NCI-H446 treated with DMSO at 0.1 percent for 48 hours (cell line): ENCODE measurements at places on chromosomes 16 and 17.
A peak's percentile ranks its signal among the peaks of the same experiment; 100 is the strongest.

GRCh38 chr16:79769270-79769927 lies 168.9 kb upstream of the MAF start:
- DNase-seq, result no peak

DNA sequence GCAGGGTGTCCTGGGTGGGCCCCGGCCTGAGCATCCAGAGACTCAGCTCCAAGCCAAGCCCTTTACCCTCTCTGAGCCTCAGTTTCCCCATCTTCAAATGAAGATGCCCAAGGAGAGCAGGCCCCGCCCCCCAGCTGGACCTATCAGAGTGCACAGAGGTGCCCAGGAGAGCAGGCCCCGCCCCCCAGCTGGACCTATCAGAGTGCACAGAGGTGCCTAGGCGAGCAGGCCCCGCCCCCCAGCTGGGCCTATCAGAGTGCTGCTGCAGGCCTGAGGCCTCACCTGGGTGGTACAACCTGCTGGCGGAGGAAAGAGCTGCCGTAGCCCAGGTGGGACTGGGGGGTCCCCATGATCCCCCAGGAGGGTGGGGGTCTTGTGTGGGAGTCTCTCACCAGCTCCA lies 3.4 kb upstream of the SSTR5 start:
- no peak for DNase-seq

- no peak for DNase-seq
Measured at GRCh38 chr16:73846007-73846330, 450.6 kb upstream of the PSMD7 start.

GRCh38 chr16:47713225-47713595 lies 252.1 kb downstream of the PHKB start:
- DNase-seq, result no peak

DNA sequence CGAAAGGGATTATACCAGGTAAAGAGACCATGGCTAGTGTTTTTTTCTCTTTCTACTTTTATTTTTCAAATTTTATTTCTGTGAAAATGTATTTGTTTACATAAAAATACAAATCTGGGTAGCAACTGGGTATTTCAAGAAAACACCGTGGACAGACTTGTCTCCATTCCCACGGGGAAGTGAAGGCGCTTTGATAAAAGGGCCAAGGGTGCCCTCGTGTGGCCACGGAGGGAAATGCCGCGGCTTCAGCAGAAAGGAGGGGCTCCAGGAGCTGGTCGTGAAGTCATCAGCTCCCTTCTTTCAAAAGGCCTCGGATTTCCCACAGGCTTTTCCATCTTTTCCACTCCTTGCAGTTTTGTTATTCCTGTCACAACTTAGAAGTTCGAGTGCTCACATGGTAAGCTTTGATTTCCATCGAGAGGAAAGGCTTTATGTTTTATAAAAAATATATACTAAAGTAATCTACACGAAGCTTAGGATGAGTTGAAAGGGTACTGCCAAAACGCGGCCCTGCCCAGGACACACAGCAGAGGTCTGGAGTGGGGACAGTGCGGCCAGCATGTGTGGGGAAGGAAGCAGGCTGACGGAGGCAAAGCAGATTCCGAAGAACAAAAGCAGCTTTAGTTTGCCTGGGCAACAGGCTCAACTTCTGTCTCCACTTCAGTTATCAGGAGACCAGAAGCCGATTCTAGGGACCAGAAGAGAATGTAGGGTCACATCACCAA lies 15.3 kb upstream of the MNT start:
- DNase-seq, result peak; percentile 54
